ENCODE measurements at places on chromosomes 3 and 15.
A peak's percentile ranks its signal among the peaks of the same experiment; 100 is the strongest.

- no peak for DNase-seq
Measured at GRCh38 chr3:171026597-171027293, at the start of gene SLC2A2. Gene SLC2A2, minus strand, starts transcription at chr3:171026720. Its CDS starts 50 bp downstream, at chr3:171026670.

DNA sequence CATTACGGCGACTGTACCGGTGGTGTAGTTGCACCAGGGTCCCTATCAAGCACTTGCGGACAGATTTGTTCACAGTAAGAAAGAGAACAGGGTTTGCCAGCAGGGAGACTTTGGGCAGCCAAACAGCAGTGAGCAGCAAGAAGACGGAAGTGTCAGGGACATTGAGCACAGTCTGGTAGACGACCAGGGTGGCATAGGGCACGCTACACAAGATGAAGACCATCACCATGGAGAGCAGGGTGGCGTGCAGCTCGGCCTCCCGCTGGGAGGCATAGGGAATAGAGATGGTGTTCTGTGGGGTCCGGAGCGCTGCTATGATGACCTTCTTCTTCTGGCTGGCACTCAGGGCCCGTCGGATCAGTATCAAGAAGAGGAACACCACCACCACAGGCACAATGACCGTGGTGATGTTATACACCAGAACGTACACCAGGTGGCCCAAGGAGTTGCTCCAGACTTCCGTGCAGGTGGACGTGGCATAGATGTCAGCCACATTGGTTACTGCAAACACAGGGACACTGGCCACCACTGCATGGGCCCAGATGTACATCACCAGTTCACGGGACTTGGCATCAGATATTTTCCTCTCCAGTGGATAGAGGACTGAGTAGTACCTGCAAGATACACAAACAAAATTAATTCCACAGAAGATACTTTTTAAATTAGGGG lies 19.1 kb upstream of the FSIP1 start:
- DNase-seq = no peak

DNA sequence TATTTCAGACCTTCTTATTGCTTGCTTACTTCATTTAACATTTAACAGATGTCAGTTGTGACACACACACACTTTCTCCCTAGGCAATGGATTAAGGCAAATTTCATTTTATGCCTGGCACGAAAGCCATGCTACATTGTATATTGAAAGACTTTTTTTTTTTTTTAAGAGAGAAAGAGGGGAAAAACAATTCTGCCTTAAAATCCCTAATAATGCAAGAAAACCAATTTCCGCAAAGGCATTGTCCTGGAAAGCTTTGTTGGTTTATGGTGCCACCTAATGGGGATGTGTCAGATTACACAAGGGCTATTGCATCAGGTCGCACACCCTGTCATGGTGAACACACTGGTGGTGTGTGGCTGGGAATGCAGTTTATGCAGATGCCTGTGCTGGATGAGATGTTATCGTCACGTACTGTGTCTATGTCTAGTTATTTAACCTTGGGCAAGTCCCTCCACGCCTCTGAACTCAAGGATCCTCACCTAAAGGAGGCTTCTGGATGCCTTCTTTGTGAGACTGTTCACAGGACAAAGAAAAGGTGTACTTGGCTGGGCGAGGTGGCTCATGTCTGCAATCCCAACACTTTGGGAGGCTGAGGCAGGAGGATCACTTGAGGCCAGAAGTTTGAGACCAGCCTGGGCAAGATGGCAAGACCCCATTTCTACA lies 37.3 kb upstream of the RFTN1 start:
- DNase-seq = no peak

DNA sequence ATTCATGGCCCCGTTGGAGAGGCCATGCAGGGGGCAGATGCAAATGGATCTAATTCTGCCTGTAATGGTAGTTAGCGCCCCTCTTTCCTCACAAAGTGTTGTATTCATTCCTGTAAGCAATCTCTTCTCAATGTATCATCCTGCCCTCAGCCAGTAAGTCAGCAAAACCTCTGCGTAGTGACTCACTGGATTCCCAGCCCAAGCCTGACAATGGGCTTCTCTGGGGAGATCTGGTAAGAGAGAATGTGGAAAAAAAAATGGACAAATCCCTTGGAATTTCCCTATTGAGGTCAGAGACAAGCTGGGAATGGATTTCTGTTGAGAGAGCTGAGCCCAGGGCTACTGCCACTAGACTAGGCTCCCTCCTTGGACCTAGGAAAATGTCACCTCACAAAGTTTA lies 25.4 kb downstream of the ADPGK start:
- DNase-seq = no peak

- no peak for DNase-seq
Measured at GRCh38 chr3:156957715-156958114, 131.6 kb downstream of the LEKR1 start.

- no peak for DNase-seq
Measured at GRCh38 chr3:39379778-39380155, 3.4 kb upstream of the SLC25A38 start.

DNA sequence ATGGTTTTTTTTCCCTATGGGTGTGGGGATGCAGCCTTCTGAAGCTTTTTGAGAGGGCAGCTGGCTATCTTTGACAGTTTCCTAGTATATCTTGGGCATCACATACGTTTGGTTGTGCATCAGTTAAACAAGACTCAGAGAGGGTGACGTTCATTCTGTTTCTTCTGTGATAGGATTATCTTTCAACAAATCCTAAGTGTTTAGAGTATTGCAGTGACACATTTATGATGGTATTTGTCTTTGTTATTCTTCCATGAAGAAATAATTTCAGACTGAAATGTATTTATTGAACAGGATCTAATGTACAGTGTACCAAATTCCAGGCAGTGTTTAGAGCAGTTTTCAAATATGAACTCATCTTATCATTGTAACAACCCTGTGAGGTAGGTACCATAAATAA lies 114.4 kb downstream of the PLCL2 start:
- DNase-seq = no peak

GRCh38 chr3:44414517-44415090 lies 62.9 kb downstream of the ZNF445 start:
- DNase-seq = no peak

- no peak for DNase-seq
Measured at GRCh38 chr3:182544542-182544941, 248.8 kb upstream of the ATP11B start.

GRCh38 chr15:51311510-51311909 lies 26.9 kb downstream of the CYP19A1 start:
- DNase-seq = no peak

GRCh38 chr3:46213201-46213600 lies 5.1 kb upstream of the CCR1 start:
- DNase-seq = no peak

GRCh38 chr3:8638994-8639658 lies 5.5 kb downstream of the SSUH2 start:
- no peak for DNase-seq

DNA sequence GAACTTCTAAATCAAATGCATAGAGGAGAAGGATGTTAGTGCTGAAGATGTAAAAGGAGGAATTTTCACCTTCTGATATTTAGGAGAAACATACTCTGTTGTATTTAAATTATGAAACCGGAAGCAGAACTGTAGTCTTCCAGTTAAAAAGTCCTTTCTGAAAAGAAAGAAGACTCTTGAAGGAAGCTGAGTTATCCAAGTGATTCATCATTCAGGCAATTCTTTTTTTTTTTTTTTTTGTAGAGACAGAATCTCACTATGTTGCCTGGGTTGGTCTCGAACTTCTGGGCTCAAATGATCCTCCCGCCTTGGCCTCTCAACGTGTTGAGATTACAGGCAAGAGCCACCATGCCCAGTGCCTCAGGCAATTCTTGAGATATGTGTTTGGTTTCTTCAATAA lies 424.8 kb upstream of the TPM1 start:
- no peak for DNase-seq

GRCh38 chr3:181892848-181893247 lies 181.1 kb downstream of the SOX2 start:
- no peak for DNase-seq

DNA sequence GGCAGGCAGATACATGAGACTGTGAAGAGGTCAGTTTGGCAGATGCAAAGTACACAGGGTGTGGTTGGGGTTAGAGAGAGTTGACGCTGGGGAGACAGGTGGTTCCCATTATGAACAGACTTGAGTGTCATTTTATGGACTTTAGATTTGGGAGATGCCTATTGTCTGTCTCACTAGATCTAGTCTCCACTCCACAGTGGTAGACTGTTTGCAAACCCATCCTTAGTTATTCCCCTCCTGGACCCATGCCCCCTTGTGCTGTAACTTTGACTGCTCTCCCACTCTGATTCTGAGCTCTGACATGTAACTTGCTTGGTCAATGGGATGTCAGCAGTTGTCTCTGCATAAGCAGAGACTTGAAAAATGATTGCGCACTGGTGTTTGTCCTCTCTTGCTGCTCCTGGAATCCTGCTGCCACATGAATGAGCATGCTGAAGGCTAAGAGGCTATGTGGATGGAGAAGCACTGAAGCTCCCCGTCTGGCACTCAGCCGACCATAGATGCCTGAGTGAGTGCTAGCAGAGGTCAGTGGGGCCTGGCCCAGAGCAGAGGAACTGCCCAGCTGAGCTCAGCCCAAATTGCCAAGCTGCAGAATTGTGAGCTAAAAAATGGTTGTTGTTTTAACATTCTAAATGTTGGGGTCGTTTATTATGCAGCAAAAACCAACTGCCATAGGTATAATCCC lies 88.2 kb downstream of the FAM43A start:
- no peak for DNase-seq

DNA sequence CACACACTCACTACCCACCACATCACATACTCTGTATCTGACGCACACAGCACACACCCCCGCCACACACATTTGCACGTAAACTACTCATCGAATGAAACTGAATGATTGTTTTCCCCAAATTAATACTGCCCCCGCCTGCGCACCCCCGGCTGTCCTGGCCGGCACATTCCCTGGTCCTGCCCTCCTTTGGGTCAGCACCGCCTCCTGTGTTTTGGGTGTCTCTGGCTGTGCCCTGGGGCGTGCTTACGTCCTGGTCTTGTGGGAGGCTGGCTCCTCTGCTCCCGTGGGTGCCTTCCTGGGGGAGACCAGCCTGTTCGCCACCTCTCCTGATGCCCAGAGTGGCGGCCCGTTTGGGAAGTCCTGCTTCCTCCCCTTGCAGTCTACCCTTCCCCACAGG lies 30.2 kb downstream of the APBA2 start:
- no peak for DNase-seq

DNA sequence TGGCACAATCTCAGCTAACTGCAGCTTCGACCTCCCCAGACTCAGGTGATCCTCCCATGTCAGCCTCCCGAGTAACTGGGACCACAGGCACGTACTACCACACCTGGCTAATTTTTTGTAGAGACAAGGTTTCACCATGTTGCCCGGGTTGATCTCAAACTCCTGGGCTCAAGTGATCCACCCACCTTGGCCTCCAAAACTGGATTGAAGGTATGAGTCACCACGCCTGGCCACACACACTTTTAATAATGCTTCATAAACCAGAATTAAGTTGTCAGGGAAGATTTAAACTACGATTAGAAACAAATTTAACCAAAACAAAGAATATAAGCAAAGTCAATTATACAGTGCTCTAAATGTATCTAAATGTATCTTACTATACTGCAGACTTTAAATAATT lies 87.5 kb downstream of the LRRFIP2 start:
- DNase-seq = no peak

DNA sequence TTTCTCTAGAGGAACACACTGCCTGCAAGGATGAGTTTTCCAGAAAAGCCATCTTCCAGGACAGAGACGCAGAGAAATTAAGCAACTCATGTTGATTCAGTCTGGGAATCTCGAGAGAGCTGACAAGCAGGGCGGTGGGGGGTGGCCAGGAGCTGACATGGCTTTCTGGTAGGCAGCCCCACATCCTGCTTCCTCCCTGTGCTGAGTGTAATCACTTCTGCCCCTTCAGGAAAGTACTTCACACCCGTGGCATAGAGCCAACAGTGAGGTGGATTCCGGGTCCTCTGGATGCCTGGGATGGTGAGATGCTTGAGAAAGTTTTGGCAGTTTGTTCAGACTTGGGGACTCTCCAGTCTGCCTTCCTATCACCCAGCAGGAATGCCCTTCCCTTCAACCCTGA lies 221.1 kb downstream of the SLCO3A1 start:
- peak; percentile 56 for DNase-seq
